ENCODE measurements at places on chromosomes 1 and 21.

- no peak for DNase-seq
Observed at GRCh38 chr1:93728480-93729131, 47.0 kb upstream of the BCAR3 start.

GRCh38 chr1:101605878-101606277 is 369.1 kb downstream of the S1PR1 start:
- no peak for DNase-seq

DNA sequence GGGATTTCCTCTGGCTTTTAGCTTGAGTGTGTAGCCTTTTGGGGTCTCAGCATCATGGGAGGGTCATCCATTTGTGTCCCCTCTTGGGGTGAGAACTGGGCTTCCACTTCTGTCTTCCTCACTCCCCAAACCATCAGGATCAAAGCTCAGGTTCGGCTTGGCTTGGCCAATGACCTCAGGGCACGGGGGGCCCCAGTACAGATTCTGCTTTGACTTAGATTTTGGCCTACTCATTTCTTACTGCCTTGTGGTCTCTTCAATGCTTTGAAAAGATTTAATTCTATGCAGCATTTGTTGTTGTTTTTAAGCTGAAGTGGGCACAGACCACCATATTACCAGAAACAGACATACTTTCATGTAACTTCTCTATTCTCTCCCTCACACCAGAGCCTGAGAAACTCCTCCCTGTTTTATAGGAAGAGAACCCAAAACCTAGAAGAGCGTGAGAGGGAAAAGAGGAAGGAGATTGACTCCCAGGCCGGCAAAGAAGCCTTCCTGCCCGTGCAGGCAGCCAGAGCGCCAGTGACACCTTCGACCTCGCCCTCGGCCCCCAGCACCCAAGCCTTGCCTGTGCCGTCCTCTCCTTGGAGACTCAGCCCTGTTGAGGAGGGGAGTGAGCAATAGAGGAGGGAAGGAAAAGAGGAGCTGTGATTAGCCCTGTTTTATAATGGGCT is 1.9 kb upstream of the S100A3 start:
- no peak for DNase-seq

GRCh38 chr1:109253803-109254620 is 4.7 kb downstream of the CELSR2 start:
- no peak for DNase-seq

GRCh38 chr1:246725191-246725590 is 982 bp downstream of the SCCPDH start:
- no peak for DNase-seq

- DNase-seq: no peak
Observed at GRCh38 chr1:26049531-26050247, 3.8 kb upstream of the SLC30A2 start.

GRCh38 chr1:107480548-107481415 is 339.9 kb downstream of the NTNG1 start:
- no peak for DNase-seq

- DNase-seq: no peak
Observed at GRCh38 chr1:27087371-27088220, 67.3 kb downstream of the SLC9A1 start.

DNA sequence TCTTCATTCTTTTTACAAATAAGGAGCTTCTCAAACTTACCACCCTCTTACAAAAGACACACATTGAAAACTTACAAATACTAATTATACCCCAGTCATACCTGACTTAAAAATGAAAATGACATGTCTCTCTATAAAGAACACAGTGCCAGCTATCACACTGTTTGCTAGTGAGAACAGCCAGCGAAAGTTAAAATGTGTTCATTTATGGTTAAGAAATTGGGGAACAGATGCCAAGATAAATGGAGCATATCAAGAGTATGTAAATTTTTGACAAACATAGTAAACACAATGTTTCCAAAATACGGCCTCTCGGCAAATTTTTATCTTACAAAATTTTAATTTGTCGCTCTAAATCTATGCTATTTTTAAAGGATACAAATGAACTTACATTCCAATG is 1422.9 kb downstream of the KCNT2 start:
- no peak for DNase-seq

DNA sequence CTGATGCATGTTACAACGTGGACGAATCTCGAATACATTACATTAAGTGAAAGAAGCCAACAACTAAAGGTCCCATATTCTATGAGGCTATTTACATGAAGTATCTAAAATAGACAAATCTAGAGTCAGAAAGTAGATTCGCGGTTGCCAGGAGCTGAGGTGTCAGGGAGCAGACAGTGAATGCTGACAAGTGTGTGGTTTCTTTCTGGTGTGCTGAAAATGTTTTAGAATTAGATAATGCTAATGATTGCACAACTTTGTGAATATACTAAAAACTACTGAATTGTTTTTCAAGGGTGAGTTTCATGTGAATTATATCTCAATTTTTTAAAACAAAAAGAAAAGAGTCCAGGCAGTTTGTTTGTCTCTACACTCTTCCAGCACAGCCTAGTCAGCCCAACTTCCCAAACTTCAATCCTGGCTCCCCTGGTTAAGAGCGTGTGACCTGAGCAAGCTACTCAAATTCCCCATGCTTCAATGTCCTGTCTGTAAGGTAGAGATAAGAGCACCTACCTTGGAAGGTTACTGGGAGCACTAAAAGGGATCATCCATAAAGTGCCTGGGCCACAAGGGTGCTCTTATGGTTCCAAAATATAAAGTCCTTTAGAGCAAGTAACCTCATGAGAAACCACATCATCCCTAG is 20.9 kb downstream of the HLCS start:
- no peak for DNase-seq

DNA sequence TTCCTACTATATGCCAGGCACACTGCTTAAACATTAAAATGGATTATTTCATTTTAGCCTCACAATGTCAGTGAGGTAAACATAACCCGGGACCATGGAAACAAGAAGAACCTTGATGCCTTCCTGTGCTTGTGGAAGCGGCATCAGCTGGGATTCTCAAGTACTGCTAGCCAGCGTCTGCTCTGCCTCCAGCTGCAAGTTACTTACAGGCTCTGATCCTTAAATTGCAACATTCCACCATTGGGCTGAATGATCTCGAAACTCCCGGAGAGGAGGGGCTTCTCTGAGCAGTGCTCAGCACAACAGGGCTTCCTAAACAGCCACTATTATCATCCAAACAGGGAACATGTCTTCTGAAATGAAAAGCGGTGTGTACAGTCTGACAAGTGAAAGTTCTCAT is 6.7 kb upstream of the MAN1C1 start:
- no peak for DNase-seq

- DNase-seq: no peak
Observed at GRCh38 chr1:156767879-156768604, 707 bp downstream of the PRCC start.

DNA sequence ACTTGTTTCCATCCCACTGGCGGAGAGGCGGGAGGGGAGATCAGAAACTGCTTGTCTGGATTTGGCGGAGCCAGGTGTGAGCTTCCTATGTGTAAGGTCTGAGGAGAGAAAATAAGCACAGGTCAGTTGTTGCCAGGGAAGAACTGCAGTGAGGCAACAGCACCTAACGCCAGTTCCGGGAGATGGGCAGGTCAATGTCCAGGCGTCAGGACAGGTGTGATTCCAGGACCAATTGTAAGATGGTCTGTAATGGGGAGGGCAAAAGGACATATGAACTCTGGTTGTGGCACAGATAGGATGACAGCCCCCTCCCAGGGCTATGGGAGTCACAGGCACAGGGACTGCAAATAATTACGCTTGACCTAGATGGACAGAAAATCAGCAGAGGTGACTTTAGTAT is 9.6 kb upstream of the KCNE1 start:
- DNase-seq: no peak

GRCh38 chr1:160608941-160609340 is 29.6 kb upstream of the CD84 start:
- DNase-seq: no peak

DNA sequence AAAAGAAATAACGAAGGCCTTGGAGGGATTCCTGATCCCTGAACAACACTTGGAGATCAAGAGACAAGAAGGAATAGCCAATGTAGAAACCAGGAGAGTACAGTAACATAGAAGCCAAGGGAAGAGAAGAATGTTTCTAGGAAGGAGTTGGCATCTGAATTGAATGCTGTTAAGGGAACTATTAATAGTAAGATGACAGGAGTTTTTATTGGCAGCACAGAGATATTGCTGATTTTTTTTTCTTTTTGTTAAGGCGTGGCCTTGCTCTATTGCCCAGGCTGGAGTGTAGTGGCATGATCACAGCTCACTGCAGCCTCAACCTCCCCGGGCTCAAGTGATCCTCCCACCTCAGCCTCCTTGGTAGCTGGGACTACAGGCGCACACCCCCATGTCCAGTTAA is 9.6 kb upstream of the SFT2D2 start:
- DNase-seq: no peak

DNA sequence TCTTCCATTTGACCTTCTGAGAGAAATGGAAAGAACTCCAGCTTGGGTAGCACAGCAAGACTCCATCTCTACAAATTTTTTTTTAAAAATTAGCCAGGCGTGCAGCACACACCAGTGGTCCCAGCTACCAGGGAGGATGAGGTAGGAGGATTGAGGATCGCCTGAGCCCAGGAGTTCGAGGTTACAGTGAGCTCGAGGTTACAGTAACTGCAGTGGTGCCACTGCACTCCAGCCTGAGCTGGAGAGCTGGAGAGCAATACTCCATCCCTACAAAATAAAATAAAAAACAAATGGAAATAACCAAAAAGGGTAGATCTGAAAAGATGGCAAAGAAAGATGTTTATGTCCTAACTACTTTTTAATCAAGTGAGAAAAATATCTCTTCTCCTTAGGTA is 14.5 kb downstream of the POGZ start:
- DNase-seq: no peak

DNA sequence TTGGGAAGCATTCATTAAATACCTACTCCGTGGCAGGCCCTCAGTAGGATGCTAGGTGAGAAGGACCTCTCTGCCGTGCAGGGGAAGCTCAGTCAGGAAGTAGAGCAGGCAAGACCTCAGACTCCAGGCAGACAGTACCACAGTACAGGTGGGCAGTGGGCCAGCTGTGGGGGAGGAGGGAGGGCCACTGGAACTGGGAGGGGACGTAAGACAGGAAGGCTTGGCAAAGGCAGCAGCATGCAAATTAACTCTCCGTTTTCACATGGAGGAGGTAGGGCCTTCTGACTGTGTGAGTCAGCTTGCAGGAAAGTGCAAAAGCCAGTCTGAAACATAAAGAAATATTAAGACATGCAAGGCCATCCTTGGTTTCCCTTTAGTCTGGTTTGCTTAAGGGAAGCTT is 157.7 kb downstream of the TRIM33 start:
- no peak for DNase-seq

- no peak for DNase-seq
Observed at GRCh38 chr1:59125676-59126320, 171.1 kb upstream of the FGGY start.

DNA sequence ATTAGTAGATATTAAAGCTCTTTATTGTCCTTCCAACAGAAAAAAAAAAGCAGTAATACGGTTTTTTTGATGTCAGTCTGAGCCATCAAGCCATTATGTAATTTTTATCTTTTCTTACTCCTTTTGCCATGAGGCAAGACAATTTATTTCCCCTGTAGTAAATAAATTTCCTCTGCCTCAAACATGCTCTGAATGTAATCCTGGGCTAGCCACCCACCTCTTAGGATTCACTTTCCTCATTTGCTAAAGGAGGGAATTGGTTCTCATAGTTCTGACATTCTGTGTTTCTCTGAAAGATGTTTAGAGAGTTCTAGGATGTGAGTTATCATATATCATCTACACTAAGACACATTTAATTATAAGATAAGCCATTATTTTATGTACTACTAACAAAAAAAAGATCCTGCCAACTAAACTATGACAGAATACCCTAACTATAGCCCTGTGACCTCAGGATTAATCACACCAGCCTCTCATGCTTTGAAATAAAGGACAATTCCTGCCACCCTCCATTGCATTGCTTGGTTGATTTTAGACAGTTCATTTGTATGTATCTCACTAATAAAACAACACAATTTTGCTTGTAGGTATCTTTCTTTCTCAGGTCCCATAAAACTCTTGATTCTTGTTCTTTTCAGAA is 34.0 kb upstream of the RAP1A start:
- DNase-seq: no peak

- DNase-seq: no peak
Observed at GRCh38 chr1:47978486-47978885, 18.7 kb downstream of the TRABD2B start.

DNA sequence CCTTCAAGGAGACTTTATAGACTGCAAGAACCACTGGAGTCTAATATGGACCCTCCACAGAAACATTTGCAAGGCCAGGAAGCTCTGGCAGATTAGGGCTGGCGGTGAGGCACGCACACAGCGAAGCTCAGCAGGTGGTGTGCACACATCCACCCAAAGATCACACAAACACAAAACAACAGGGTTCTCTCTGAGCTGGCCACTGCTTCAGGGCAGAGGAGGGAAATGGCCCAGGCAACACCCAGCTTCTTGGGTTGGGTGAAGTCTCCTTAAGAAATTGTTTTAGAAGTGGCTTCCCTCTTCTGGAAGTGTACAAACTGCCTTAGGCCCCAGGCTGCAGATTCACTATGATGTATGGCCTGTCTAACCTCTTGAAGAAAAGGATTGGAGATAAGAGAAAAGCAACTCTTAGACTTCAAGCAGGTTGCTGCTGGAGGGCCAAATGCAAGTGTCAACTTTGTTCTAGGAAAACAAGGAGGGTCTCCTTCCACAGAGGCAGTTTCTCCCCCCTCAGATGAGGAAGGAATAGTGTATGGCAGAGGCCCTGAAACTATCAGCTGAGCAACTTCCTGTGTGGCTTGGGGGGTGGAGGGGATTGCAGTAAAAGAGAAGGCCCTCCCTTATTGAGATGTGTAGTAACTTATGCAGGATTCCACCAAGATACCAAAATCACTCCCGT is 2.0 kb downstream of the RCSD1 start:
- DNase-seq: no peak

Measured in stimulated activated CD4-positive, alpha-beta T cell treated with anti-CD3 and anti-CD28 coated beads, TNF-alpha, amount 100 ng/mL, for 1 hour (primary cell).